NCI-H1092 (cell line): ENCODE measurements at places on chromosomes 7 and 10.

GRCh38 chr7:120259386-120259785 is 13.6 kb upstream of the KCND2 start:
- no peak for DNase-seq

GRCh38 chr7:33410266-33410665 is 280.9 kb downstream of the BBS9 start:
- DNase-seq: no peak

DNA sequence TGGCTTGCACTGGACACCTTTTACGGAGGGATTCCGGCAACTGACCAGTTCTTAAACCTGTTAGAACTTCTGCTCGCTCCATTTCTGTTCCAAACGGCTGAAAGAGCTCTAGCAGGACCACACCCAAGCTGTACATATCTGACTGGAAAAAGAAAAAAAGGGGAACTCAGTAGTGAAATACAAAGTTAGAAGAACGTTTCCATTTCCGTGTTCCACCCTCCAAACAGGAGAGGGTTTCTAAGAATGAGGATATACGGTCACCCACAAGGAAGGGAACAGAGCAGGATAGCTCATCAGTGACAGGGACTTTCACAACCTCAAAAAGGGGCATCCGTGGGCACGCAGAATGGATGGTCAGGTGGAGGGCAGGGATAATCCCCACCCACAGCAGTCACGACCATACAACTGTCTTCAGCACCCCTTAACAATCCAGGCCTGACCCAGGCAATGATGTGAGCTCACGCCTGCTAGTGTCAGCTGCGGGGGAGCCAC is 4.3 kb upstream of the ANKRD61 start:
- DNase-seq: no peak

- DNase-seq: no peak
Observed at GRCh38 chr7:142812437-142813215, 41.9 kb downstream of the PRSS2 start.

- DNase-seq: no peak
Observed at GRCh38 chr10:12914111-12914510, 87.4 kb downstream of the CCDC3 start.

DNA sequence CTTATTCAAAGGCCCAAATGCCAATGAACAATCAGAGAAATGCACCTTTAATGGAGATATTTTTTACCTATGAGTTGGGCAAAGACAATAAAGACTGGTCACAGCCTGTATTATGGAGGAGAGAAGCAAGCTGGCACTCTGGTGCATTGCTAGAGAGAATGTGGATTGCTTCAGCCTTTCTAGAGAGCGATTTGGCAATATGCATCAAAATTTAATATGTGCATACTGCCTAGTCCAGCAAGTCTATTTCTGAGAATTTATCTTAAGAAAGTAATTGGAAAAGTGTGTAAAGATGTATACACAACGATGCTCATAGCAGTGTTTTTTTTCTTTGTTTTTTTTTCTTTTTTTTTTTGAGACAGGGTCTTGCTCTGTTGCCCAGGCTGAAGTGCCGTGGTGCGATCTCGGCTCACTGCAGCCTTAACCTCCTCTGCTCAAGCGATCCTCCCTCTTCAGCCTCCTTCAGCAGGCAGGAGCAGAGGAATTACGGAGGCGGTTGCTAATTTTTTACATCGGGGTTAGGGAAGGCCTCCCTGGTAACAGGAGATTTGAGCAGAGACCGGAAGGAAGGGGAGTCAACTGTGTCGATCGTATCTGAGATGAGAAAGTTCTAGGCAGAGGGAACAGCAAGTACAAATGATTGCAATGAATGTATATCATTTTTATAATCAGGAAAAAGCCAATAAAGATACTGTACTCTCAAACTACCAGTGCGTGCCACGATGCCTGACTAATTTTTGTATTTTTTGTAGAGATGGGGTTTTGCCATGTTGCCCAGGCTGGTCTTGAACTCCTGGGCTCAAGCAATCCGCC is 16.4 kb downstream of the KIAA1549 start:
- DNase-seq: no peak

GRCh38 chr10:21517134-21518031 is 8.1 kb downstream of the SKIDA1 start:
- no peak for DNase-seq
